ENCODE measurements at places on chromosomes 2 and 18.
A peak's percentile ranks its signal among the peaks of the same experiment; 100 is the strongest.

DNA sequence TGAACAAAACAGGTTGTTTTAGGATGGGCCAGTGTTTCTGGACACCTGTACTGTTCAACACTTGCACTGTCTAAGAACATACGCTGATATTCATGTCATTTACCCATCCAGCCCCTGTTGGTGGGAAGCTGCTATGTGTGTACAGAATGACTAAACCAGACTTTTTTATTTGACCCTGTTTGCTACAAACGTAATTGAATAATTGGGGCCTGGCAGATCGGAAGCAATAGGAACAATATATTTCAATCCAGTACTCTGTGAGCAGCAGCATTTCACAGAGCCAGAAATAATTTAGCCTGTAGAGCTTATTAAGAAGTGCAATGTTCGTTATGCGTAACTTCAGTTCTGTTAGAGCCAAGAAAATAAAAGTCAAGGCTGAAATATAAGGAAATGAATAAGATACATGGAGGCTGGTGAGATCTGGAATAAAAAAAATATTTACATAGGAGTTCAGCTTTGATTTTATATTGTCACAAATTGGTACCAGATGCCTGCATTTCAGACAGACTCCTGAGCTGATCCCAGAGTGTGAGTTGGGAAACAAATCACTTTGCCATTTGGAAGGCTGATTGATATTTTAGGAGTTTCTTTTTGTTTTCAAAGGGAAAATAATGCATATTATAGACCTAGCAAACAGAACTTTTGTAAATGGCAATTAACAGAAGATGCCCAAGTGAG, 19.7 kb downstream of the CABLES1 start:
- no peak for DNase-seq

DNA sequence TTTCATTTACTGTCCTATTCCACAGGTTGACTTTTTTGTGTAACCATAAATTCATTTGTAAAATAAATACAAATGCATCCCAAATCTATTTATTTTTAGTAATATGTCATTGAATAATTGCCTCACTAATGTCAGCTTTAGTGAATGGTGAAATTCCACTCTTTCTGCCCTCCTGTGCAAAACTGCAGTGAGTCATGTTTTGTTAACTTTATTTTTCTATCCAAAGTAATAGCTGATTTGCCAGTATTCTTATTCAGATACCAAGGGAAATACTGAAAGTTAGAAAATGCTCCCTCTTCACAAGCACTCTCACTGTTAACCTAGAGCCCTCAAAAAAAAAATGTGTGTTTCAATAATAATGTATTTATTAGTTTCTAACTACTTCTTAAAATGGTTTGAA, 322.8 kb downstream of the RIT2 start:
- DNase-seq = no peak

DNA sequence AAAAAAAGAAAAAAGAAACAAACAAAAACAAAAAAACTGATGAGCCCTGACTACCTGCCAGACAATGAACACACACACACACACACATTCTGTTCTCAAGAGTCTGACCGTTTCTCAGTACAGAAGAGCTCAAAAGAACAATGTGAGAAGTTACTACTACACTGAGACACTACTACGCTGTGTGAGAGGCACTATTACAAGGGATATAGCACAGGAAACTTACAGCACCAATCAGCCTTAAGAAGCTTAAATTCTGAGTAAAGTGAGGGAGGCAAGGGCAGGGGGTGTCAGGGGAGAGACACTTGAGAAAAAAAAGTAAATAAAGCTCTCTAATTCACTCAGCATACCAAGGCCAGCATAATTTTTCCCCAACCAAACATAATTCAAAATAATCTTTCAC, 32.5 kb downstream of the WDR33 start:
- DNase-seq = no peak

DNA sequence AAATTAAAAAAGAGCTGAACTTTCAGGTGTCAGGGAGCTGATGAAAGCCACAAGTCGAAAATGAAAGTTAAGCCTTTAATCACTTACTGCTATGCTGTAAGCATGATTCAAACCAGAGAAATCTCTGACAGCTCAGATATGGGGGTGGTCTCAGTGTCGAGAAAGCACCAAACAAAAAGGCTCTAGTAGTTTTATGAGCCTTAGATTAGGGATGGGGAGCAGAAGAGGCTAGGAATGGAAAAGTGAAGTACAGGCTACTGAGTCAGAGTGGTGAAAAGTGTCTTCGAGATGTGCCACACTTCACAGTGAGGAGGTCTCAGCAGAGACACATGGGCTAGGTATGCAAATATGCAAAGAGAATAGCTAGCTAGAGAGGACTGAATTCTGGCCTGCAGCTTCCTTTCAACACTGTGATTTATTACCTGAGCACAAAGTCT, 482.2 kb downstream of the SPAG16 start:
- no peak for DNase-seq

DNA sequence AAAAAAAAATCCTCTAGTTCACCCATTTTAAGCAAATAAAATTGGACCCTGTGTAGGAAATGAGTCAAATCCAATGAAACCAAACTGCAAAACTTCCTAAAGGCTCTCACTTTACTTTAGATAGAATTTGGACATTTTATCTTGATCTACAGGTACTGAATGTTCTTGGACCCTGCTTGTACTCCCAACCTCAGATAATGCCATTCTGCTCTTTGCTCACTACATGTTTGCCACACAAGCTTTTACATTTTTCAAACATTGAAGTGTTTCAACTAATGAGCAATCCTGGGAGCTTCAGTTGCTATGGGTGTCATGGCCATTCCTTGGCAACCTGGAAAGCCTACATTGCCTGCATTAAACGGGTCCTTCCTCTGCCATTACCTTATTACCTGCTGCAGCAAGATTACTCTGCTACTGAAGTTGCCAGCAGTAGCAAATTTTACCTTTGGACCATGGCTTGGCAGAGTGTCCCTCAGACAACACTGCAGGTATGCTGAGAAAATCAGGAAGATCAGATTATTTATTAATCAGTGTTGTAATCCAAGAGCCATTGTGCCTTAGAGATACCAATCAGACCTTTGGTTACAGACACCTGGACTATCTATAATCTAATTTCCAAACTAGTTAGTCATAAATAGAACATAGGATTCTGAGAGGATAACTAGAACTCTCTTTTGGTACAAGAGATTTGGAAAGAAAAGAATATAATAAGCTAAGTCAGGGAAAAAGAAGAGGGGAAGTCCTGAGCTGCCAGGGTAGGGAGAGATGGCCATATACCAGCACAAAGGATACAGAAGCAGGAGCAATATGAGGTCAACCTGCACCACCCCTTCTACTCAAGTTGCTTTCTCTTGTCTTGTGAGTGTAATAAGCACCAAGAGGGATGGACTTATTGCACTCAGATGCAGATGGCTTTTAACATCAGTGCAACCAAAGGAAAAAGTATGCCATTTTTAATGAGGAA, 293.3 kb upstream of the TFPI start:
- no peak for DNase-seq

GRCh38 chr18:7872569-7872968, 305.5 kb downstream of the PTPRM start:
- no peak for DNase-seq

DNA sequence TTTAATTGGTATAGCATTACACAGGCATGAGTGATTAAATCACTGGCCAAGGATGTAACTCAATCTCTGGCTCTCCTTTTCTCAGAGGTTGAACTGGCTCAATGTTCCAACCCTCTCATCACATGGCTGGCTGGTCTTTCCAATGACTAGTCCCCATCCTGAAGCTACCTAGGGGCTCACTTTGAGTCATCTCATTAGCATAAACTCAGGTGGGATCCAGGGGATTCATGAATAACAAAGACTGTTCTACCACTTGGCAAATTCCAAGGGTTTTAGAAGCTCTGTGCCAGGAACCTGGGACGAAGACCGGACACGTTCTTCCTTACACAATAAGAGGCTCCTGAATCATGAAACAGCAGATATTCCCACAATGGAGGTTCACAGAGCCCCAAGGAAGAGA, 145.0 kb upstream of the SPATS2L start:
- DNase-seq = no peak

DNA sequence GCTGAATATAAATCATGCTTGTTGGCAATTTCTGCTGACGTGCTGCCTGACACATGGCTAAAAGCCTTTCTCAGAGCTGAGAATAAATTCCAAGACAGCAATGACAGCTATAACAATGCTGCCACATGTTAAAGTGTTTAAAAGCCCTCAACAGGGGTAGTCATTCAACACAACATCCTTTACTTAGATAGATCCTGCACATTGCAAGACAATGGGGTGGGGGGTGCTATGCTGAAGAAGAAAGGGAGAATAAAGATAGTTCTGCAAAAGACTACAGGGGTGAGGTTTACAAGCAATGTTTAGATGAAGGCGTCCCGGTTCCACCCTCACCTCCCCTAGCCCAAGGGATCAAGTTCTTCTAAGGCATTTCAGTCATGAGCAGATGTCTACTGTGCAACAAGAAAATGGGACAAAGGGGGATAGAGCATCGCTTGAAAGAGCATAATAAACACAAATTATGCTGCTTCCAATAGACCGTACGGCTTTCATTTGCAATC, 291.0 kb upstream of the ACVR2A start:
- DNase-seq = no peak

DNA sequence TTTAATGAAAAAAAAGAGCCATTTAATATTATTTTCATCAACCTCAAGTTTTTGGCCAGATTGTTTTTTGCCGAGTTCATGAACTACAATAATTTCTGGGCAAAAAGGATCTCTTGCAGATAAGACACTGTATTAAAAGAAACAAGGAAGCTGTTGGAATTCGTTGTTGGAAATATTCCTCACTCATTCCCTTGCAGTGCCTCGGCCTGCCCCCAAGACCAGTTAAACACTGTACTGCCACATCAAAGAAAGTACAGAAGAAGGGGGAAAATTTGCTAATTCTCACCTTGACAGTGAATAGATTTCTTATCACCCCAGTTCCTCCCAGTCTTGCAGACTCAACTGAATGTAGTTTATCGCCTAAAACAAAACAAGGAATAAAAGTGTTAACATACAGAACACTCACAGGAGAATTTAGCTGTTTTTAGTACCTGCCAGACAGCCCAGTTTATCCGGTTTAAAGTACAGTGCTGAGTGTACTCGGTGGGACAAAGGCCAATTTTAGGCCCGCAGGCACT, 1.2 kb downstream of the IDH1 start:
- DNase-seq = no peak

- no peak for DNase-seq
Observed at GRCh38 chr2:2748399-2749205, 417.5 kb upstream of the MYT1L start.

- DNase-seq = no peak
Observed at GRCh38 chr2:100243631-100244030, 78.7 kb downstream of the LONRF2 start.

DNA sequence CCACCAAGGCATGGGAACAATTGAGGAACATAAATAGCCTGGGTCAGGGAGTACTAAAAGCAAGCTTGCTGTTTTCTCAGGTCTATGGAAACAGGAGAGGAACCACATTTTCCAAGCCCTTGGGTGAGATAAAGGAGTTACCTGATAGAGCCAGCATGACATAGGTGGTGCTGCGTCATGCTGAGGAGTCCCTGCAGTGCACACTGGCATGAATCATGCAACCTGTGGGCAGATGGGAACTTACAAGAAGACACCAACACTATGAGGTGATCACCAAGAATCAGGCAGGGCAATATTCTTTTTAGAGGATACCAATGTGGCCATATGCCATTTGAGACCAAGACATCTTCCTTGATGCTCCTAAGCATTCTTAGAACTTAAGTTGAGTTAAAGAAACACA, 531.8 kb downstream of the ZEB2 start:
- DNase-seq = no peak

DNA sequence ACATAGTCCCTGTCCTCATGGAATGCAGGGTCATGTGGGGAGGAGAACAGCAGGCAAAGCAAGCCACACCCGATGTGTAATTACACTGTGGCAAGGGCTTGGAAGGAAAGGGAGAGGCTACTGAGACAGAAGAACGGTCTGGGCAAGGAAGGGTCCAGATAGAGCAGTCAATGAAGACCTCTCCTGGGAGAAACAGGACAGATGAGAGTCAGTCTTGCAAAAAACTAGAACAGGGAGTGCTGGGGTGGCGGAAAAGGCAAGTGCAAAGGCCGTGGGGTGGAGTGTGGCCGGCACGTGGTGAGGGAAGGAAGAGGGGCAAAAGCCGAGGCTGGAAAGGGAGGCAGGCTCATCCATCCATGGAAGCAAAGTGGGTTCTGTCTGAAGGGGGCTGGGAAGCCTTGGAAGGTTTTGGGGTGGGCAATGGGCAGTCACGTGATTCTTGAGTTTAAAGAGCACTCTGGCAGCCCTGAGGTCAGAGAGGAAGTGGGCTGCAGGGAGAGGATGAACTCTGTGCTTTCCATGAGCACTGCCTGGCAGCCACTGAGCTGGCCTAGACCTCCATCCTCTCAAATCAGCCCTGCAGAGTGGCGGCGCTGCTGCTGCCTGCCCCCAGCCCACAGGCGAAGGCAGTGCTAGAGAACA, 182.2 kb downstream of the INHBB start:
- no peak for DNase-seq

DNA sequence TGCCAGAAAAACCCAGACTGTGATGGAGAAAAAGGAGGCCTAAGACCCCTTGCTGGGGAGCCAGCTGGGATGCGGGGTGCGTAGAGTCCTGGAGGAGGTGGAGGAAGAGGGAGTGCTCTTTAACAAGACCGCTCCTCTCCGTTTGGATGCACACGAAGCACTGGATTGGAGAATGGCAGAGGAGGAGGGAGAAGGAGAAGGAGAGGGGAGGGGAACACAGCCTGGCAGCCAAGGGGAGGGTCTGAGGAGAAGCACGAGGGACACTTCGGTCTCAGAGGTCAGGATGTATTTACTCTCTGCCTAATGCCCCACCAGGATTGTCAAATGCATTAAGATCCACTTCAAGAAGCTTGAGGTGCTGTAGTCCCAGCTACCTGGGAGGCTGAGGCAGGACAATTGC, 42.0 kb upstream of the SLC35G4 start:
- DNase-seq = no peak

DNA sequence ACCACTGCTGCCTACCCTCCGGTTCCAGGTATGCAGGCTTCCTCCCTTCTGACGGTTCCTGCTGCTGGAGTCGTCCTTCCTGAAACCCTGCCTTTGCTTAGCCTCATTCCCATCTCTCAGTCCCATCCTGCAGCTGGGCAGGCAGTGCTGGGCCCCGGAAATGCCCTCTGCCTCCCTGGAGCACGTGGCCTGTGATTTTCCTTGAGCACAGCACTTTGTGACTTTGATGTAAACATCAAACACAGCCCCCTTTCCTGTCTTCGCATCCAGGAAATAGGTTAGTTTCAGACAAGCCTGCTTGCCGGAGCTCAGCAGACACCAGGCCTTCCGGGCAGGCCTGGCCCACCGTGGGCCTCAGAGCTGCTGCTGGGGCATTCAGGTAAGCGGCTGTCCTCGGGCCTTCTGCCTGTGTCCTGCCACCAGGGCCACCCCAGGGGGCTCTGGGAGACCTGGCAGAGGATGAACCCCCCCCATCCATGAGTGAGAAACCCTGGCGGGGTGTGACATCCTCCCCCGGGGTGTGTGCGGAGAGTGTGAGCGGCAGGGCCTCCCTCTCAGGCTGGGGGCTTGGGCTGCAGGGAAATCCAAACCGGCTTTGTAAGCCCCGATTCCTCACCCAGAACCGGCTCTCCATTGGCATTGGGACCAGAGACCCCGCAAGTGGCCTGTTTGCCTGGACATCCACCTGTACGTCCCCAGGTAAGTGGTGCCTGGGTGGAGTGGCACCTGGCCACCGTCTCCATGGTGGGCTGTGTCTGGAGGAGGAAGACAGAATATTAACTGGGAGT, at the start of gene ZAP70:
Gene ZAP70, plus strand, starts transcription at position 281 of the 788 bp plus-strand sequence. CDS start 10,461 bp downstream, outside the sequence.
- peak; percentile 53 for DNase-seq
